NB4 (cell line): ENCODE measurements at places on chromosomes 6 and 20.

GRCh38 chr20:47150403-47151152 lies 205.9 kb downstream of the ZMYND8 start:
- peak; percentile 71 for DNase-seq

DNA sequence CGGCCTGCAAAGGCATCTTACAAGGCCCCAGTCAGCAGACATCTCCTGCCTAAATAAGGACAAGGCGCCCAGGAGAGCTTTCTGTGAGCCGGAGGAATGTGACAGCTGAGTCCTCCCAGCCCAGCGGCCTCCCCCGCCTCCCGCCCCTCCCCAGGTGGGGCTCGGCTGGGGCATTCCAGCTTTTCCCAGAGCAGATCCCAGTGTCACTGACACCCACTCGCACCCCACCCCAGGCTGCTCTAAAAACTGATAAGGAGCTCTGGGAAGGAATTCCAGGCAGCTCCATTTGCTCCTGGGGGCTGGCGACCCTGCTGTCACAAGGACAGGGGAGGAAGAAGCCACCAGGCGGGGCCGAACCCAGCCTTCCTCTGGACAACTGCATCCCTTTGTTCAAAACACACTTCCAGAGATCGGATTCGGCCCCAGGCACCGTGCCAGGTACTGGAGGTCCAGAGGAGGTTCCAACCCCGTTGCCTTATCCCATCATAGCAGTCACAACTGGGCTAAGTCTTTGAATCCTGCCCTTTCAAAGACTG lies 49.7 kb downstream of the JPH2 start:
- DNase-seq = no peak

- DNase-seq = no peak
Observed at GRCh38 chr6:11731423-11731822, 47.2 kb downstream of the ADTRP start.

DNA sequence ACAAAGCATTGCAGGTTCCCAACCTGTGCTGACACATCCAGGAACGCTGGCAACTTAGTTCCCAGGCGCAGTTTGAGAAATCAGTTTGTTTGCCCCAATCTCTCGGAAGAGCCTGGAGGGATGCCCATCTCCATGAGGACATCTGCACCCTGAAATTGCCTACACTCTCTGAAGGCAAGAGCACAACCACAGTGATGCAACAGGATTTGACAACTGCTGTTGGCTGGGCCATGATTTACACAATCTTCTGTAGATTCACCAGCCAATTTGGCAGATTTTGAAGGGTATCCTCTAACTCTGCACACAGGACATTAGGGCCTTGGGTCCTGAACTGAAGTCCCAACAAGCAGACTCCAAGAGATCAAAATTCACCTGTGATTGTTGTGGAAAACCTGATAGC lies 3.4 kb downstream of the APMAP start:
- peak; percentile 28 for DNase-seq

DNA sequence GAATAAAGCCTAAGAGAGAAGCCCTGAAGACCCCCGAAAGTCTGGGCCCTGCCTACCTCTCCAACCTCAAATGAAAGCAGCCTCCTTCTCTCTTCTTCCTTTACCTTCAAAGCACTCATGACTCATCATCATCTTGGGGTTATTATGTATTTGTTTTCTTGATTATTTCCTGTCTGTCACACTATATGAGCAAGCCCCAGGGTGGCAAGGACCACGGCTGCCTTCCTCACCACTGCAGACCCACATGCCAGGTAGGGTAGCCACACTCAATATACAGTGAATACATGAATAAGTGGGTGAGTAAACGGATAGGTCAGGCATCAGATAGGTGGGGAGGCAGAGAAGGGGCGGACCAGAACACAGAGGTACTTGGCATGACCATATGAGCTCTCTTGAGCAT lies 8.8 kb downstream of the WFDC3 start:
- DNase-seq = no peak

DNA sequence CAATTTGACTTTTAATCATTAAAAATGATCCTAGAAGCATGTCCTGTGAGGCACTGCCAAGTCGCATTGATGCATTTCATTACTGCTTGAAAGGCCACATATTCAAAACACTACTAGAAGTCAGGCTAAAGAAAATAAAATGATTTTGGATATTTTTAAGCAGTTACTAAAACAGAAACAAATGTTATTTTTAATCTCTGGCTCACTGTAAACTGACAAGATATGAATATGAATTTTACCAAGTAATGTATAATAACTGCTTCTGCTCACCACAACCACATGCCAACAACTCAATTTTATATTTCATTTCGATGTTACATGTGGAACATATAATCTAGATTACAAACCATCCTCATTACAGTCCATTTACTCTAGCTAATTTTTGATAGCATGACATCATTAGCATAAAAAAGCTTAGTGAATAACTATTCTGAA lies 90.6 kb downstream of the ATXN1 start:
- DNase-seq = no peak
